Gastroesophageal sphincter (tissue), 4 donors: ENCODE measurements at places on chromosomes 11 and 22. TPM values are rescaled to one million over a fixed set of nuclear protein-coding genes. Genes with fewer than 3 reads are reported as not detected.

The YPEL4 gene
- 1.6 TPM for total RNA-seq

DNA sequence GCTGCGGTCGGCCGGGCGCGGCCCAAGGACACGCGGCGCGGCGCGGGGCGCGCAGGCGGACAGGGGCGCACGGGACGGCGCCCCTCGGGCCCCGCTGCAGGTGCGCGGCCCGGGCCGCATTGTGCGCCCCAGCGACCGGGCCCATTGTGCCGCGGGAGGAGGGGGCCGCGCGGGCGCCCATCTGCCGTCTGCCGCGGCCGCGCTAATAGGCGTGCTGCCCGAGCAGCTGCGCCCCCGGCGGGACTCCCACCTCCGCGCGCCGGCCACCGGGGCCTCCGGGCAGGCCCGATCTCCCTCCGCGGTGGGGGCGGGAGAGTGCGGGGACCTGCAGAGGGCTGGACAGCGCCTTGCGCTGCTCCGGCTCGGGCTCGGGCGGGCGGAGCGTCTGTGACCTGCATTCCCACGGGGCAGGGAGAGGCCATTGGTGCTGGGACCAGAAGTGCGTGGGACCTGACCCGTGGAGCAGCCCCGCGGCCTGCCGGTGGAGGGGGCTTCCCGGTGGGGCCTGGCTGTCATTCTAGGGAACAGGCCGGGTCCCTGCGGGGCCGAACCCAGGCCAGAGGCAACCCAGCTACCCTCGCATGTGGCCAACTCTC is 933 bp downstream of the BRSK2 start:
- no peak for ATAC-seq

The ACTN3 gene
- not detected for total RNA-seq

DNA sequence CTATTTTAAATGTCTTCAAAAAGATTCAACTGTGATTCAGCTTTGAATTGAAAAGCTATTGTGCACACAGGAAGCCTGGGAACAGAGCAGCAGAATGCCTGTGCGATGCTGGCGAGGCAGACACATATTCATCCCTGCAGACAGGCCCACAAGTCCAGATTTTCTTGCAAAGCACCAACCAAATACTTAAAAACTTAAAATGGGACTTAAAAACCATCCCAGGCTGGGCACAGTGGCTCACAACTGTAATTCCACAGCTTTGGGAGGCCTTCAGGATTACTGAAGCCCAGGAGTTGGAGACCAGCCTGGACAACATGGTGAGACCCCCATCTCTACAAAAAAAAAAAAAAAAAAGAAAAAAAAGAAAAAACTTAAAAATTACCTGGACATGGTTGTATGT is 122.6 kb upstream of the SERPIND1 start:
- no peak for ATAC-seq

GRCh38 chr22:19876314-19876940 is 21.8 kb upstream of the GNB1L start:
- ATAC-seq: no peak

DNA sequence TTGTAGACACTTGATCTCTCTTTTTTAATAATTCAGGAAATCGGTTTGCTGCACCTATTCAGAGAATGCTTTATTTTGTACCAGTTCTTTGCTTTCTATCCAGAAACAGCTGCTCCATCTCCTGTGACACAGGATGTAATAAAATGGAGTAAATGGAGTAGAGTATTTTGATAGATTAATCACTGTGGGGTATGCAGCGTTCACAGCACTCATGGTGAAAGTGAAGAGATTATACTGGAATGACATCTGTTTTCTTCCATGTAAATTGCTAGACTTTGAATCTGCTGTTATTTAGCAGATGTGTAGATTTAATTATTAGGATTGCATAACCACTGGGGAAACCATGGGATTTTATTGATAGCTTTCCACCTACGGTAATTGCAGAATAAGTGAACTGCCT is 227.3 kb upstream of the ARHGAP42 start:
- no peak for ATAC-seq

The OR10D3 gene
- total RNA-seq: not detected

The MAML2 gene
- 25.1 TPM for total RNA-seq
